T-helper 1 cell (primary cell): ENCODE measurements at places on chromosomes 4 and X.

- no peak for DNase-seq
Observed at GRCh38 chr4:100986360-100986868, 360.9 kb downstream of the PPP3CA start.

GRCh38 chr4:140244328-140244727 lies 90.3 kb upstream of the MAML3 start:
- no peak for DNase-seq

- no peak for DNase-seq
Observed at GRCh38 chr4:4386296-4386735, 586 bp upstream of the NSG1 start.

DNA sequence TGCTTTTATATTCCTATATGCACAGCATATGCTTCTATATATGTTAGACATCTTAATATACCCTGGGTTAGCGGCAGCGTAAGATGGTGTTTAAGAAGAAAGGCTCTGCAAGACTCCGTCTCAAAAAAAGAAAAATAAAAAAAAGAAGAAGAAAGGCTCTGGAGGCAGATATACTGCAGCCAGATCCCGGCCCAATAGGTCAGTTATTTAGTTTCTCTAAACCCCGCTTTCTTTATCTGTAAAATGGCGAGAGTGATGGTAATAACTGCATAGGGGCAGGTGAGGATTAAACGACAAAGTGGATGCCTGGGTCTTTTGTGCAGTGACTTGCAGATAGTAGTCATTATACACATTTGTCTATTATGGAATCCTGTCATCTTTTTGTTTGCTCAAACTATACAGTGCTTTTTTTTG lies 115.2 kb downstream of the NAA11 start:
- no peak for DNase-seq

GRCh38 chr4:170497689-170498088 lies 407.9 kb upstream of the AADAT start:
- no peak for DNase-seq

GRCh38 chr4:79267671-79268070 lies 58.2 kb downstream of the NAA11 start:
- no peak for DNase-seq

GRCh38 chr4:47786958-47787370 lies 50.9 kb downstream of the CORIN start:
- no peak for DNase-seq

DNA sequence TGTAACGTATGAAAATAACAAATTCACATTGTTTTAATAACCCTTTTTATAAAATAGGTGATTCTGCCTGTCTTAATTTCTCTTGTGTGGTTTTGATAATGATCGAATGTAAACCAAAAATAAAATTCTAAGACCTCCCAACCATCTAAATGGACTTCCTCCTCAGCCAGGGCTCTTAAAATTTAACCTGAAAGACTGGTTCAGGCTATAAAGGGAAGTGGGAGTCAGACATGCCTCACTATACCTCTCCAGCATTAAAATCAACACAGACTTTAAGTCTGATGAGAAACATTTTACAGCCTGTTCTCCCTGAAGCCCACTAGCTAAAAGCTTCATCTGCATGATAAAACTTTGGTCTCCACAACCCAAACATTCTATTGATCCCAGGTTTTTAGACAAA lies 97.6 kb upstream of the STIM2 start:
- DNase-seq, result no peak

GRCh38 chr4:182380771-182381181 lies 137.6 kb downstream of the TENM3 start:
- DNase-seq, result no peak

DNA sequence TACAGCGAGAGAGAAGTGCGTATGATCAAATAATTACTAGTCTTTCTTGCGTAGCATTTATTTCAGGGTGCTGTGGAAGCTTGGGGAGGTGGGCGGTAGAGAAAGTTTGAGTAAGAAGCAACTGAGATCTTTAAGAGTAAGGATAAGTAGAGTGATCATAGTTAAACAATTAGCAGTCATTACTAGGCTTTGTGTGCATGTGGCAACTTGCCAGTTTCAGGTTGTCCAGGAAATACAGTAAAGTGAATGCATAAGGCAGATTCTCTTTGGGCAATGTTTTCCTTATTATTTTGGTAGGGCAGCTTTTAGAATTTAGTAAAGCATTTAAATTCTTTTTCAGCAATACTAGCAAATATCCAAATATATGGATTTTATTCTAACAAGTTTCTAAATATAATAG lies 57.0 kb downstream of the HPGDS start:
- DNase-seq, result no peak

- no peak for DNase-seq
Observed at GRCh38 chr4:113042502-113042901, 7.0 kb upstream of the ANK2 start.

DNA sequence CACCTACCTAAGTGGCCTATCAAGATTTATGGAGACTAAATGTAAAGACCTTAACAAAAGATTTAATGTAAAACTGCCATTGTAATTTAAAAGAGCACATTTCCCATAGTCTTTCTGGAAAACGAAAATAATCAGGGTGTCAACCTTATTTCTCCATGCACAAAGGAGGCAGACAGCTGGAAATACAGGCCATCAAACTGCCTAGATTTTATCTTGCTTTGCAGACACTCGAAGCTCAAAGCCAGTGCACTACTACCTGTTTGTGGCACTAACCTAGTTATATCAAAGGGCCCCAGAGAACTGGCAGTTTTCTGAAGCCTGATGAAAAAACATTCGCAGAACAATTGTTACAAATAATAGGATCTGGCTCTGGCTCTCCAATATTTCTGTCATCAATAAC lies 863.9 kb downstream of the STPG2 start:
- no peak for DNase-seq

- DNase-seq, result no peak
Observed at GRCh38 chrX:46698691-46699090, 60.2 kb downstream of the SLC9A7 start.

GRCh38 chr4:7055990-7056325 lies 11.9 kb downstream of the GRPEL1 start:
- DNase-seq, result no peak

DNA sequence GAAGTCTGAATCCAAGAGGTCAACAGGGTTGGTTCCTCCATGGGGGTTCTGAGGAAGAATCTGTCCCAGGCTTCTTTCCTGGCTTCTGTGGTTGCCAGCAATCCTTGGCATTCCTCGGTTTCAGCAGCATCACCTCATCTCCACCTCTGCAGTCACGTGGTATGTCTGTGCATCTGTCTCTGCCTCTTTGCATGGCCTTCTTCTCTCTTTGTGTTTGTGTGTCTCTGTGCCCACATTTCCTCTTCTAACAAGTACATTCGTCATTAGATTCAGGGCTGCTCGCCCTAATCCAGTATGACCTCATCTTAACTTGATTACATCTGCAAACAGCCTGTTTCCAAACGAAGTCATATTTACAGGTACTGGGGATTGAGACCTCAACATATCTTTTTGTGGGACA lies 114.0 kb downstream of the BCOR start:
- DNase-seq, result no peak

- no peak for DNase-seq
Observed at GRCh38 chr4:129218897-129219296, 122.9 kb downstream of the C4orf33 start.

- no peak for DNase-seq
Observed at GRCh38 chr4:141609243-141609642, 27.1 kb upstream of the IL15 start.

- DNase-seq, result no peak
Observed at GRCh38 chr4:181853881-181854511, 389.2 kb upstream of the TENM3 start.

GRCh38 chr4:173793937-173794510 lies 264.0 kb upstream of the HAND2 start:
- DNase-seq, result no peak

GRCh38 chr4:48472794-48473193 lies 10.3 kb upstream of the SLC10A4 start:
- no peak for DNase-seq

DNA sequence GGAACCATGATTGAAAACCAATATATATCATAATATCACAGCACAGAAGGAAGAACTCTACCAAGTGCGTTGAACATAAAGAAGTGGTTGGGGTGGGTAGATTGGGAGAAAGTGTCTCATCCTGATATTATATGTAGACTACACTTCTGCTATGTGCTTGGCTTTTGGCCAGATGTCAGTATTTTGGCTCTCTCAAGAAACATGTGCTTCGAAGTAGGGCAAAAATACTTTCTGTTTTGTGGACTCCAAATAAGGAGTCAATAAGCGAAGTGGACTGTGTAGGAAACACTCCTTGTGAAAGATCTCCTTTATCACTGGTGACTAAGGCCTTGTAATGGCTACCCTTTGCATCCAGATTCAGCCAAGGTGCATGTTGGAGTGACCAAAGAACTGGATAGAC lies 7.8 kb upstream of the HPSE start:
- no peak for DNase-seq

GRCh38 chr4:2285613-2286381 lies 23.9 kb upstream of the MXD4 start:
- no peak for DNase-seq

DNA sequence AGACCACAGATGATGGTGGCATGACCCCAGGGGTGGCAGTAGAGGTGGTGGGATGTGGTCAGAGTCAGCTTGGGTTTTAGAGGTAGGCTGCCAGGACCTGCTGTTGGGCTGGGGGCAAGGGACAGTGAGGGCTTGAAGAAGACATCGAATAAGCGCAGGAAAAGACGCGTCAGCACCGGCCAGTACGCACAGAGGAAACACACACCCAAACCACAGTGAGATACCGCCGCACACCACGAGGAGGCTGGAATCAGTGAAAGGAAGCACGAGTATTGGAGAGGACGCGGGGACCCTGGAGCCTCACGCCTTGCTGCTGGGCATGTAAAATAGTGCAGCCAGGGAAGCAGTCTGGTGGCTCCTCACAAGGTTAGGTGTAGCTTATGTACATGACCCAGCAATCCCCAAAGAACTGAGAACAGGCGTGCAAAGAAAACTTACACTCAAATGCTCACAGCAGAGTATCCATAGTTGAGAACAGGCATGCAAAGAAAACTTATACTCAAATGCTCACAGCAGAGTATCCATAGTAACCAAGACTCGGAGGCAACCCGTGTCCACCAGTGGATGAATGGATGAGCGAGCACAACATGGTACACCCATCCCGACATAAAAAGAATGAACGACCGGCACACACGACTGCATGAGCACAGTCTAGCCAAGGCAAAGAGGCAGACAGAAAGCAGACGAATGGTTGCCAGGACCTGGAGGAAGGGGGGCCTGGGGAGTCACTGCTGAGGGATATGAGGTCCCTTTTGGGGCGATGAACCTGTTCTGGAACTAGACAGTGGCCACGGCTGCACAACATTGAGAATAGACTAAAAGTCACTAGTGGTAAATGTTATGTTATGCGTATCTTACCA lies 13.3 kb downstream of the PDZD4 start:
- DNase-seq, result no peak

DNA sequence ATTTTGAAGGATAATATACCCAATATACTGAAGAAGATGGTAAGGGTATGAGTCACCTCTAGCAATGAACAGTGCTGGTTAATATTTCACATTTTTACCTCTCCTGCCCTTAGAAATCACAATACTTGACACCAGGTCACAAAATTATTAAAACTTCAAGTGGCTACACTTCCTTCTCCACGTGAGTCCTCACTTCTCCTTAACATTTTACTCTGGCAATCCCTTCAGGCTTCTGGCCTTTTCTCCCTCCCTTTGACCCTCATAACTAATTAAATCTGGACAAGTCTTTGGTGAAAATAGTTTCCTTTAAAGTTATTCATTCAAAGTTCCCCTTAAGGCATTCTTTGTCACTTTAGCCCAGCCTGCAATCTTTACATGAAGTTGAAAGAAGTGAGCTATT lies 190.4 kb downstream of the UNC5C start:
- DNase-seq, result no peak

DNA sequence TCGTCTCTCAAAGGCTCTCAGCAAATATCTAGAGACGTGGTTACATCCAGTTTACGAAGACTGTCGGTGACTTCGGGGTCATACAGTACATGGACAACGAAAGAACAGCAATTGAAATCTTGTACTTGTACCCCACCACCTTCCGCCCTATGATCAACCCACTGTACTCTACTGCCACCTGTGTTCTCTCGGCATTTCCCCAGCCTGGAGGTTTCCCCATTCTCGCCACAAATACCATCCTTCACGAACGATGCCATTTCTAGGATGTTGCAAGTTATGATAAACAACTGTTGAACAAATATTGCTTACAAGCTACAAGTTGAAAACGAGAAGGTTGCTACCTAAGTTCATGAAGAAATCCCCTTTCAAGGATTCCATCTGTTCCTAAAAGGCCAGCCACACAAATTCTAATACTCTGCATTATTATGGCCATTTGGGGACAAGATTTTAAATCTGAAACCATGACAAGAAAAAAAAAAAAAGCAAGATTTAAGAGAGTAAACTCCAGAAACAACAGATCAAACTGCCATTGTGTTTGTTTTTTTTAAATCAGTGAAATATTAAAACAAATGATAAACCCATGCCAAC lies 1.6 kb downstream of the APBB2 start:
- no peak for DNase-seq

- no peak for DNase-seq
Observed at GRCh38 chrX:14819769-14820168, 53.1 kb downstream of the FANCB start.

DNA sequence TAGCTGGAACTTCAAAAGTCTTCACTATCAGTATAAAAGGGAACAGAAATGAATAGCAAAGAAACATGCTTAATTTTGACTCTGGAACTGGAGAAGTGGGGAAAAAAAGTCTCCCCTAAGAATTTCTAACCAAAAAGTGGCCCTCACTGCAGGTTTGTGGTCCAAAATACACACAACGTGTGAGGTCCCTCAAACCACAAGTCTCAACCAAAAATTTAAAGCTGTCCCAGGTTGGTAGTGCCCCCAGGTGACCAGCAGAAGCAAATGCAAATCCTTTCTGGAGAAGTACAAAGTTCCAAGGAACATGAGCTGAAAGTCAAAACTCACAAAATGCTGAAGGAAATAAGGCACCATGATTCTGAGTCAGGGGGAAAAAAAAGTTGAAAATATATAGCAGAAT lies 23.6 kb upstream of the VAMP7 start:
- no peak for DNase-seq

GRCh38 chr4:7388627-7389026 lies 46.1 kb downstream of the PSAPL1 start:
- no peak for DNase-seq

DNA sequence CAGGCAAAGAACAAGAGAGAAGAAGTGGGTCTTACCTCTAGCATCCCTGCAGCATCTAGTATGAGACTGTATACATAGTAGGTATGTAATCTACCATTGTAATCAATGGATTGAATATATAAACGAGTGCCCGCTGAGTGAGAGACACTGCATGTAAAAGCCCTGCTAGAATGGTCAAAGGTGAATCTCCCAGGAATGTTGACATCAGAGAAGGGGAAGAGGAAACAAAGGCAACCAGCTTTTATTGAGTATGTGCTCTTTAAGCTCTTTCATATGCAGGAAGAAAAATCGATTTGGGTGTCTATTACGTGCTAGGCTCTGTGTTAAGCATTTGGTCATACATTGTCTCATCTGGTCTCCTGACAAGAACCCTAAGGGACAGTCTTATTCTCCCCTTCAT lies 91.9 kb upstream of the KLHL13 start:
- no peak for DNase-seq

DNA sequence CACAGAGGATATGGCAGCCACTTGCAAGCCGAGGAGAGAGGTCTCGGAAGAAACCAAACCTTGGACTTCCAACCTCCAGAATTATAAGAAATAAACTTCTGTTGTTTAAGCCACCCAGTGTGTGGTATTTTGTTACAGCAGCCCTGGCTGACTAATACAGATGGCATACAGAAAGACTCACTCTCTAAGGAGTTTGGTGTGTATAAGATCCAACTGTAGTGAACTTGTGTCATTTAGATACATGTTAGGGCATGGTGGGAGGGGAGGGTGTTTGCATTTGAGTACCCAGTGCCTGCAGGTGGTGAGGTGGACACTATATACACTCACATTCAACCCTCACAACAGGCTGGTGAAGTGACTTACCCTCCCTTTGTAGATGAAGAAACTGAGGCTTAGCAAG lies 233.2 kb upstream of the KLF3 start:
- DNase-seq, result no peak
